Mammary epithelial cell (primary cell): ENCODE measurements at places on chromosomes 4 and X.

- no peak for DNase-seq
Observed at GRCh38 chrX:19829814-19830213, 57.6 kb downstream of the SH3KBP1 start.

GRCh38 chrX:19373351-19373891, 29.7 kb downstream of the PDHA1 start:
- DNase-seq: no peak

- no peak for DNase-seq
Observed at GRCh38 chr4:24655971-24656370, 71.6 kb upstream of the DHX15 start.

- DNase-seq: peak; percentile 45
Observed at GRCh38 chr4:28686618-28687017, 1826.0 kb downstream of the STIM2 start.

DNA sequence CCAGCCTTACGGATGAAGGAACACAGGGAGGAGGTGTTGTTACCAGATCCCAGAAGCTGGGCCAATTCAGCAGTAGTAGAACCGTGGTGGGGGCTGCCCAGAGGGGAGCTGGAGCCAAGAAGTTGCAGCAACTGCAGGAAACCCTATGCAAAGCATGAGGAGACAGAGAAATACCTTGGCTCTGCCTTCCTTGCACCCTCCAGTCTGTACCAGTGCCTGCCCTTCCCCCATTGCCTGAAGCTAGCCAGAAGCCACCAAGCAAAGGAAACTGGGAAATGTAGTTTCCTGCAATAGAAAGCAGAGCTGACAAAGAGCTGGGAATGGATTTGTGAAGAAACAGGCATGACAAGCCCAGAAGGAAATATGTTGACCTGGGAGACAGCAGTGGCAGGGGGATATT, 108.7 kb upstream of the FUNDC1 start:
- DNase-seq: no peak

GRCh38 chrX:3136161-3136961, 95.1 kb downstream of the ARSF start:
- DNase-seq: no peak

DNA sequence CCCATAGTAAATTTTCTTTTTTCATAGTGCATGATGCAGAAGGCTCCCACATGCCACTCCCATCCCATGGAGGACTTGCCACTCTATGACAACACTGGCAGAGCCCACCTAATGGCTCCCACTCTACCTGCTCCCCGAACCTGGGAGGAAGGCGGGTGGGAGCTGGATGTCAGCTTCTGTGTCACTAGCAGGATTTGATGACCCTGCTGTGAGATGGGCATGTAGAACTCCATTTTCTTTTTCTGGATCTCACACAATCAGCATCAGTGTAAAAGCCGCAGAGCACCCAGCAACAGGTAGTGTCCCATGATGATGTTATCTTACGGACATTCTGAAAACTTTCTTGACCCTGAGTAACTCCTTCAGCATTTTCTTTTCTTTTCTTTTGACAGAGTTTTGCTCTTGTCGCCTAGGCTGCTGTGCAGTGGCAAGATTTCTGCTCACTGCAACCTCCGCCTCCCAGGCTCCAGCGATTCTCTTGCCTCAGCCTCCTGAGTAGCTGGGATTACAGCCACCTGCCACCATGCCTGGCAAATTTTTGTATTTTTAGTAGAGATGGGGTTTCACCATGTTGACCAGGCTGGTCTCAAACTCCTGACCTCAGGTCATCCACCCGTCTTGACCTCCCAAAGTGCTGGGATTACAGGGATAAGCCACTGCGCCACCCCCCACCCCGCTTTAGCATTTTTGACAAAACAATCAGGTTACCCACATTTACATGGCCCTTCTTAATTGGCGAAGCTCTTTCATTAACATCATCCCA, 15.0 kb upstream of the ADH1A start:
- no peak for DNase-seq

DNA sequence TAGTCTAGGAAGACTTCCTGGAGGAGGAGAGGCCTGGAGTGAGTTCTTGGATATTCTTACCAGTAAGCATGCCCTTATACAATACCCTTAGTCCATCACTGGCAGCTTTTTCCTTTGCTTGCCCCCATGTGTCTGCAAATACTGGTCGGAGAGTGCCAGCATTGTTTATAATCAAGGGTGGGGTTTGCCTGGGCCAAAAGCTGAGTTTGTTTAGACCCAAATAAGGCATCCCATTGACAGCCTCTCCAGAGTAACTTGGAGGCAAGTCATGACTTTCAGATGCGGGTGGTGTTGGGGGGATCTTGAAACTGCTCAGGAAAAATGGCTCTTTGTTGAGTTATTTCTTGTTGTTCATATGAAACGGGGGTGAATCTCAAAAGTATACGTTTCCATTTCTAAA, 258.4 kb upstream of the TAPT1 start:
- DNase-seq: no peak

DNA sequence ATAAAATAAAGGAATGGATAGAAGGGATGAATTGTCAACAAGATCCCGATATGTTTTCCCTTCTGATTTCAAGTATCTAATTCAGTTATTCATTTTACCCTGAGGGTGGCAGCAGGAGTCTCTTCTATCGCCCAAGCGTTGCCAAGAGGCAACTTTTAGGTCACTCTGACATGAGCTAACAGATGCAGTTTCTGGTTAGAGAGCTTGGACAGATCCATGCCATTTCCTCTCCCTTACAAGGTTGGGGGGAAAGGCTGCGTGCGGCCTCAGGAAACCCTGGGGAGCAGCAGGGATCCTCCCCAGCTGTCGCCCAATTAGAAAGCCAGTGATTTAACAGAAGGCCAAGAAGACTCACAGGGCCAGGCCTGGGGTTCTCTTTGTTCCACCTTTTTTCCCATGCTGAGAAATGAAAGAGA, 35.3 kb upstream of the WAS start:
- no peak for DNase-seq

DNA sequence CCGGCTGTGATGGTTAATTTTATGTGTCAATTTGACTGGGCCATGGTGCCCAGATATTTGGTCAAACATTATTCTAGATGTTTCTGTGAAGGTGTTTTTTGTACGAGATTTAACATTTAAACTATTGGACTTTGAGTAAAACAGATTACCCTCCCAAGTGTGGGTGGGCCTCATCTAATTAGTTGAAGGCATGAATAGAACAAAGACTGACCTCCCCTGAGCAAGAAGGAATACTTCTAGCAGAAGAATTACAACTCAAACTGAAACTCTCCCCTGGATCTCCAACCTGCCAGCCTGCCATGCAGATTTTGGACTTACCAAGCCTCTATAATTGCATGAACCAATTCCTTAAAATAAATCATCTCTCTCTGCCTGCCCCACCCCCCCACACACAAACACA, 132.5 kb downstream of the DHX15 start:
- DNase-seq: no peak

GRCh38 chrX:21438792-21439191, 64.6 kb downstream of the CNKSR2 start:
- no peak for DNase-seq

DNA sequence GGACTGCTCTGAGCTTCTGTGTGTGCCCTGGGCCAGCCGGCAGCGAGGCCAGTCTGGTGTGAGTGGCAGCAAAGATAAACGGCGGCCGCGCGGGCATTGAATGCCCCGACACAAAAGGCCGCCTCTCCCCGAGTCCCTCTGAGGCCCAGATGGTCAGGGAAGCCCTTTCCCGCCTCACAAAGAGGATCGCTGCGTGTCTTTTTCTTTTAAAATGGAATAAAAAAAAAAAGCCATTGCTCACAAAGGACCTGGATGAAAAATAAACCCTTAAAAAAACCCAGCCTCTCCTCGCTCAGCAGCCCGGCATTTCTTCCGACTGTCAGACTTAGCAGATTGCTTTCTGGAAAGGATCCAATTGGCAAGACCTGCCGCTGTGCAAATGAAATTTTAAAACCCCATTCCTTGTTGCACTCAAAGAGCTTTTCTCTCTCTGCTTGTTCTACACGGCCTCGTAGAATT, 578.7 kb downstream of the BCOR start:
- no peak for DNase-seq

- DNase-seq: no peak
Observed at GRCh38 chr4:11814758-11815157, 386.1 kb upstream of the HS3ST1 start.

- DNase-seq: no peak
Observed at GRCh38 chr4:155738548-155738947, 20.3 kb upstream of the GUCY1B1 start.

GRCh38 chrX:106791495-106791894, 11.0 kb upstream of the TBC1D8B start:
- DNase-seq: no peak

DNA sequence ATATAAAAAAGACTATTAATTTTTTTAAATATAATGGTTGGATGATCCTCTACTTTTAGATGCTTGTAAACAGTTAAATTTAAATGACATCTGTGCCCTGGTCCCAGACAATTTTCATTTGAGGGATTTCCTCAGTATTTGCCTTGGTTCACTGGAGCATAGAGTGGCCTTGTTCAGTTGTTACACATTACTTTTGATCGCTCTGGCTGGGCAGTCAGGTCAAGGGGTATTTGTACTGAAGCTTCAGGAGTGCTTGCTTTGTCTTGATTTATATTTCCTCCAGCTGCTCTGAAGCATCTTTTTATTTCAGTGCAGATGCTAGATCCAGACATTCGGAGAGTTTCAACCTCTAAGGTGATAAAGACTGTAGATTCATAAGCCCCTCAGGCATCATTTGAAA, 50.0 kb downstream of the COMMD8 start:
- DNase-seq: no peak

DNA sequence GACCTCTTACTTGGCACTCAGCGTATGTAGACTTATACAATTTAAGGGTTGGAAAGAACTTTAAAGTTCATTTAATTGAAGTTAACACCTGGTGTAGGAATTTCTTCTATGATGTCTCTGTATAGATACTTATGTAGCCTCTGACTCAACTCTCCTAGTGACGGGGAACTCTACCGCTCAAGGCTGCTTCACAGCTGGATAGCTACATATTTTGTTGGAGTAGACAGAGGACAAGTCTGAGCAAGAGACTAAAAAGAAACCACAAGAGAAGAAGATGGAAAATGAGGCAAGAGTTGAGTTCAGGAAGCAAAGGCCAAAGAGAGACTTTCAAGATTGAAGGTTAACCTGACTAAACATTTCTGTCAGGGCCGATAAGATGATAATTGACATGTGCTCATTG, 52.6 kb downstream of the GPR50 start:
- DNase-seq: peak; percentile 51

- peak; percentile 58 for DNase-seq
Observed at GRCh38 chr4:127965803-127966175, 583 bp downstream of the ABHD18 start.

DNA sequence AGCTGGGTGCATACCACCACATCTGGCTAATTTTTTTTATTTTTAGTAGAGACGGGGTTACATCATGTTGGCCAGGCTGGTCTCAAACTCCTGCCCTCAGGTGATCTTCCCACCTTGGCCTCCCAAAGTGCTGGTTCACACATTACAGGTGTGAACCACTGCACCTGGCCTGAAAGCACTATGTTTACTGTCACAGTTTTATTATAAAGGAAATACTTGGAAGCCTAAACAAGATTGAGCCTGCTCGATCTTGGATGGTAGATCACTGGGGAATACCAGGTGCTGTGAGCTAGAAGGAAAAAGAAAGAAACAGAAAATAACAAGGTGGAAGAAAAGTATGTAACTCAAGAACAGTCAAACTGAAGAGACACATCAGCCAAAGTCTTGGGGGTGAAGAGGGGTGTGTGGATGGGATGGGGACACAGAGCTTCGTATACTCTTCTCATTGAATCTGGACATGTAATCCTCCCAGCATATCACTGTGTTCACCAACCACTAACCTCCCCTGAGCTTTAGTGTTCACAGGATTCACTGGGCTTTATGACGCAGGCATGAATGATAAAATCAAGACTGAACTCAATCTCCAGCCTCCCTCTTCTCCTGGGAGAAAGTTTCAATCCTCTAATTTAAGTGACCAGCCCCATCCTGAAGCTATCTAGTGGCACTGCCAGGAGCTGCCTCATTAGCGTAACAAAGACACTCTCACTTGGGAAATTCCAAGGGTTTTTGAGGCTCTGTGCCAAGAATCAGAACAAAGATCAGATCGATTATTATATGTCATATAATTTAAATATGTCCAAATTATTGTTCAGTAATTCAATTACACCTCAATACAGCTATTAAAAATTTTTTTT, 40.9 kb downstream of the PDS5A start:
- DNase-seq: peak; percentile 48

DNA sequence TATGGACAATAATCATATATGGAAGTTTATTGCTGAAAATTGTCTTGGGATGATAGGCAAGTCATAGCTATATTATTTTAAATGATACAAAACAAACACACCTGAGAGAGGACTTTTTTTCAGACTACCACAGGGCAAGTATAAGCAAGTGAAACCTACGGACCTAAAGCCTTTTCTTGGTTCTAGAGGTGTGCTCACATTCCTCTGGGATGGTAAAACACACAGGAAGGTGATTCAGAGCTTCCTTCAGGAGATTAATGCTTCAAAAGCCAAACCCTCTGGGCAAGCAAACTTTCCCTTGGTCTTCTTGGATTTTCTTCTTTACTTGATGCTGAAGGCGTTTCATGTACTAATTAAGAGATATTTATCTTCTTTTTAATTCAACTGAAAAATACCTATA, 60.1 kb upstream of the ACSL4 start:
- DNase-seq: peak; percentile 91

GRCh38 chr4:156137679-156138473, 184.2 kb upstream of the CTSO start:
- no peak for DNase-seq

DNA sequence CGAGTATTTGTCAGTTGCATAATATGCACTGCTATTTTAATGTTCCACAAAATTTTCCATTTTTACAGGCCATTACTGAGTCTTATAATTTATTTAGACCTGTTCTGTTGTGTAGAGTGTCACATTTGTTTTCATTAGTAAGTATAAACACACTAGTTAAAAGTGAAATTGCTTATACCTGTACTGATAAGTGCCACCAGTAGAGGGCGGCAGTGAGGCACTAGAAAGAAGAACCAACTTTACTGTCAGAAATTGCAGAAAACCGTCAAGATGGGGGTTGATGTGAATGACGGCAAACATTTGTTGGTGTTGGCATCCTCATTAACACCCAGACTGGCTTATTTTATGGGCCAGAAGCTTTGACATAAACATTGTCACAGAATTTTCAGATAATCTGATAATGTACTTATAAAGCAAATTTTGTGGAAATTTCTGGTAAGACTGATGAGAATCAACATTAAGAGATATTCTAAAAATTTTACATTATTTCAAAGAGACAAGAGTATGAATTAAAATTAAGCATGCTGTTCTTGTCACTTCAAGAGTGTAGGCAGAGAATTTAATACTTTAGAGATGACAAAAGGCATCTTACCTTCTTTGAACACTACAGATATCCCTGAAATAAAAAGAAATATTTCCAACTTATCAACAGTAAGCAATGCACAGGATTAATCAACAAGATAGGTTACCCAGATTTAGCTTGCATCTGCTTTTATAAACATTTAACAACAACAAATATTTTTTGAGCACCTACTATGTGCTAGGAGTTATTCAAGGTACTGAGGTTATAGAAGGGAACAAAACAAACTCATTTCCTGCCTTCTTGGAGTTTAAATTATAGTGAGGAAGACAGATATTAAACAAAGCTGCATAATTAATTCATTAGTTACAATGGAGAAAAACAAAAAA, 24.9 kb downstream of the ALPK1 start:
- DNase-seq: peak; percentile 32

- no peak for DNase-seq
Observed at GRCh38 chr4:128295255-128295654, 7.6 kb upstream of the PGRMC2 start.
